ENCODE measurements at places on chromosomes 5 and 9.

GRCh38 chr9:110320651-110321445 is 16.8 kb downstream of the TXNDC8 start:
- no peak for DNase-seq

- DNase-seq, result no peak
Measured at GRCh38 chr5:41071975-41072374, 833 bp upstream of the MROH2B start.

DNA sequence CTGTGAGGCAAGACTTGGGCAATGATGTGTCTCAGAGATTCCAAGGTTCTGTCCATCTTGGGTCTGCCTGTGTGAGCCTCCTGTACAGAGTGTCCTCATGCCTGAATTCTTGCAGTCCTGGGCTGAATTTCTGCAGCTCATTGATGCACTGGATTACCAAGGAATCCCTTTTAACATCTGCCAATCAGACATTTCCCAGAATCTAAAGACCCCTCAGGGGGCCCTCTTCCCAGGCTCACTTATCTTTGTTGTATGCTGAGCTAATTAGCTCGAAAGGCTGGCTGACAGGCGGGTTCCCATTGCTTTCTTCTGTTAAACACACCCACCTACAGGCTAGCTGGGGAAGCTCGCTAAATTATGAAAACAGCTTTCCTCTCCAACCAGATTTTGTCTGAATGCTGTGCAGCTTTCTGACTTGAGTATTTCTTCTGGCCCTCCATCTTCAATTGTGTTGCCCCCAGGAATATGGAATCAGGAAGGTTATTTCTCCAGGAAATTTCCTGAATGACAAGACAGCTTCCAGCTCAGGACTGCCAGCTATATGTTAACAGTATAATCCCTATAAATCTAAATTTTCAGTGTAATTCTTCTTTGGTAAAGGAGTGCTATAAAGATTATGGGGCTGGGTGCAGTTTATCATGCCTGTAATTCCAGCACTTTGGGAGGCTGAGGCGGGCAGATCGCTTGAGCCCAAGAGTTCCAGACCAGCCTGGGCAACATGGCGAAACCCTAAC is at the start of gene LIX1:
Gene LIX1 (minus strand): TSS at position 91 of the 734 bp plus-strand sequence. CDS start 35 bp downstream, at position 56.
- no peak for DNase-seq

DNA sequence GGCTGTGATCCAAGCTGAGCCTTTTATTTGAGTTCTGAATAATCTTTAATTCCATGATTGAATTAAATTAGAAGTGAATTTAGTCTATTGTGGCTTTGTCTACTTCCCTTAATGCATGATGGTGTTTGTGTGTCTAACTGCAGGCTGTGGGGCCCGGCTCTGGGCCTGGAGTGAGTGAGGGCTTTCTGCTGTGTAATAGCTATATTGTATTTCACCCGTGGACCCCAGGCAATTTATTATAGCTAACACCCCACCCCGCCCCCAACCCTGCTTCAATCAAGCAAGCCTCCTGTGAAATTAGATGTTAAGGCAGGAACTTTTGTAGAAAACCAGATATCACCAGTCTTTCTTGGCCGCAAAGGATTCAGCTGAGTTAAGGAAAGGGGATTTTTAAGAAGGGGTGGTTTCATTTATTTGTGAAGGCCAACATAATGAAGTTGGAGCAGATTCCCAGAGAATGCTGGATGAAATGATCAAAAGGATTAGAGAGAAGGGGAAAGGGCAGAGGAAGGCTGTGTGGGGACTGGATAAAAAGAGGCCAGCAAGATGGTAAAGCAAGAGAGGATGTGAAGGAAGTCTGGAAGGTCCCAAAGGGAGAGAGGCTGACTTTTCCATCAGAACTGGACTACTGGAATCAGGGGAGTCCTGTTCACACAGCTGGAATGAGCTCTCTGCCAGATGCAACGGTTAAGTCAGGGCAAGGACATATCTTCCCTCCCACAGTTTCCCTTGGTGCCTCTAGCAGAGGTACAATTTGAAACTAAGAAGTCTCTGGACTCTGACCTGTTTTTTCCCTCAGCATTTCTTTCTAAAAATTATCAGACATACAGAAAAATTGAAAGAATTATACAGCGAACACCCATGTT is 125.3 kb upstream of the SAP30L start:
- no peak for DNase-seq

DNA sequence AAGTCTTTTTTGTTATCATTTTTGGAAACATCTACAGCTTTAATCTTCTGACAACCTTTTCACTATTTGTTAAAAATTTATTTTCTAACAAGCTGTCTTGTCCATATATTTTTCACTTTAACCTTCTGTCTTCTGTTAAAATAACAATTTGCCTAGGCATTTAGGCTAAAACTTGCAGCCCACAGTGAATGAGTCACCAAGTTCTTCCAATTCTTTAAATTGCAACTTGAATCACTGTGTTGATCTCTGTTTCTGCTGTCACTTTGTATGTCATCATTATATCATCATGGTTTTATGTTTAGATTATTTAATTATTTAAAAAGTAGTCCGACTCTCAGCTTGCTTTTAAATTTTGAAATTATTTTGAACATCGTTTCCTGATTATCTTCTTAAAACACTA is 473.8 kb upstream of the PTPRD start:
- DNase-seq, result no peak

DNA sequence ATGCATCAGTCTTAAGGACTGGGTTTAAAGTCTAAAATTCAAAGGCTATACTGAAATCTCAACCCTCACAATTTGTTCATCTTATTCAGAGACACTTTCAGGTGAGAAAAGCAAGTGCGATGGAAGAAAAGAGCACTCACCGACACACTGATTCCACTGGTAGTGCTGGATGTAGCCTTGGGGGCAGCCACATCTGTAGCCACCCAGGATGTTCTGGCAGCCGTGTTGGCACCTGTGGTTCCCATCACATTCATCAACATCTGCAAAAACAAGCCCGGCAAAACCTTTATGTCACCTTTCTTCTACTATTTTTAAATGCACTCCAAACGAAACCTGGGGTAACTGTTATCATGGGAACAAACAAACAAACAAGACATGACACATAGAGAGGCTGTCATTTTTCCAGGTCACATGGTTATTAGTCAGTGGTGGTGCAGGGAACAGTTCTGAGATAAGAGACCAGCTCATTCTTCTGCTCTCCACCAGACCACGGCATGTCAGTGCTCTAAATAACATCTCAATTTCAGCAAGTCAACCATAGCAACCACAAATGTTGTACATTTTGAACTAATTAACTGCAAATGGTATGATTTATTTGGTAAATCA is 188.4 kb downstream of the SLC12A2 start:
- DNase-seq, result no peak

- no peak for DNase-seq
Measured at GRCh38 chr5:4740156-4740555, 400.0 kb upstream of the ADAMTS16 start.

DNA sequence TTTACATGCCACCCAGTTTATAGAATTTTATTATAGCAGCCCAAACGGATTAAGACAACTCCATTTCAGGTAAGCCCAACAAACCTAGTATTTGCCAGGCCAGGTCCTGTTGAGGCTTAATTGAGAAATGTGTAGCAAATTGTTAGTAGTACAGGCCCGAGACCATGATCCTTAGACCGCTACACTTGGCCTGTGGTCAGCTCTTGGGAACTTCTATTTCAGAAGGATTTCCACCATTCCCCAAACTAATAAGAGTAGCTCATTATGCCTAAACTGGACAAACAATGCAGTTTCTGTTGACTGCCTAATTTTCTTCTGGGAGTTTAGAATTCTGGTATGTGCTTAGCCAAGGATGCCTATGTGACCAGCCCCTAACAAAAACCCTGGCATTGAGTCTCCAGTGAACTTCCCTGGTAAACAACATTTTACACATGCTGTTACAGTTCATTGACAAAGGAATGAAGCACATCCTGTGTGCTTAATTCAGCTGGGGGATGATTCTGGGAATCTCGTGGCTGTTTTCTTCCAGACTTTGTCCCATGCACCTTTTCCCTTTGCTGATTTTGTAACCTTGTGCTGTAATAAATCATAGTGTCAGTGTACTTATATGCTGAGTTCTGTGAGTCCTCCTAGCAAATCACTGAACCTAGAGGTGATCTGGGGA is 5.6 kb upstream of the GPX3 start:
- DNase-seq, result no peak

DNA sequence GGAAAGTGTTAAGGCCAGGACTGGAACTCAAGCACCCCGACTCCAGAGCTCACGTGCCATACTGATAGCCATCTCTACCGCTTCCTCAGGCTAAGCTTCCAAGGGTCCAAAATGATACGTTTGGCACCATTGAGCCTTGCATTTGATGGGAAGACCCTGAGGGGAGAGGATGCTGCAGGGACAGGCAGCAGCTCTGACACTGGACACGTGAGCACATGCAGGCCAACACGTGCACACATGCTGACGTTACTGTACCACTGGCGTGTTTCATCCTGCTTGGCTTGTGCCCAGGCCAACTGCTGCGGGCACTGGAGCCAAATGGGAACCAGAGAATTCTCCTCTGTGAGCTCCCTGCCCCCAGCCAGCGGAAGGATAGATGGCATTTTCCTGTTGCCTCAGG is 5.2 kb downstream of the FAT2 start:
- no peak for DNase-seq

DNA sequence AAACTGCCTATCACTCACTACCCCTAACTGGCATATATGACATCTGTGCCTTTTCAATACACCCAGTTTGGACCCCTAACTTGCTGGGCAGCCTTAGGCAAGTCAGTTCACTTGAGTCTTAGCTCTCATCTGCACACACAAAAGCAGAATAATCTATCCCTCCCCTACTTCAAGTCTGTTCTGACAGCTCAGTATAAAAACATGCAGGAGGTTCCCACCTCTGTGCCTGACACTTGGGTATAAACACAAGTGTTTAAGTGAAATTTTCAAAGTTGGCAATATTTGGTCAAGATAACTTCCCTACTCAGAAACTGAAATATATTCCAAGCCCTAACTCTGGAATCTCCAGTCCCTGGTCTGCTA is 12.6 kb downstream of the HNRNPH1 start:
- no peak for DNase-seq

DNA sequence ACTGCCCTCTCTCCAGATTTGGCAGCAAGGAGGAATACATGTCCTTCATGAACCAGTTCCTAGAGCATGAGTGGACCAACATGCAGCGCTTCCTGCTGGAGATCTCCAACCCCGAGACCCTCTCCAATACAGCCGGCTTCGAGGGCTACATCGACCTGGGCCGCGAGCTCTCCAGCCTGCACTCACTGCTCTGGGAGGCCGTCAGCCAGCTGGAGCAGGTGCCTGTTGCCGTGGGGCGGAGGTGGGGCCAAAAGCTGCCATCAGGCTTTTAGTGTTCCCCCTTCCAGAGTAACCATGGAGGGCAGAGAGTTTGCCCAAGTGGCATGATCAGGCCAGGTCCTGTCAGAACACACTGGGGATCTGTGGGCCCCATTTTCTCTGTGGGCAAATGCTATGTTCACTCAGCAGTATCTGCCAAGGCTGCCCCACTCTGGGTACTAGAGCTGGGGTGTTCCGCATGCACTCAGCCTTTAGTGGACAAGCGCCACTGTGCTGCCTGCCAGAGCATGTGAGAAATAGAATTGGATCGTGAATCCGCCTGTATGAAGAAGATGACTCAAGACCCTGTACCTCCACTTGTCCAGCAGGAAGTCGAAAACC is 117.1 kb downstream of the DAB2IP start:
- DNase-seq, result no peak

- no peak for DNase-seq
Measured at GRCh38 chr5:137741718-137742117, 5.8 kb upstream of the KLHL3 start.

- DNase-seq, result no peak
Measured at GRCh38 chr5:53730943-53731342, 170.5 kb downstream of the NDUFS4 start.

GRCh38 chr5:151598984-151599383 is 7.9 kb upstream of the FAT2 start:
- no peak for DNase-seq

- no peak for DNase-seq
Measured at GRCh38 chr5:159759791-159760290, 156.4 kb upstream of the ADRA1B start.

DNA sequence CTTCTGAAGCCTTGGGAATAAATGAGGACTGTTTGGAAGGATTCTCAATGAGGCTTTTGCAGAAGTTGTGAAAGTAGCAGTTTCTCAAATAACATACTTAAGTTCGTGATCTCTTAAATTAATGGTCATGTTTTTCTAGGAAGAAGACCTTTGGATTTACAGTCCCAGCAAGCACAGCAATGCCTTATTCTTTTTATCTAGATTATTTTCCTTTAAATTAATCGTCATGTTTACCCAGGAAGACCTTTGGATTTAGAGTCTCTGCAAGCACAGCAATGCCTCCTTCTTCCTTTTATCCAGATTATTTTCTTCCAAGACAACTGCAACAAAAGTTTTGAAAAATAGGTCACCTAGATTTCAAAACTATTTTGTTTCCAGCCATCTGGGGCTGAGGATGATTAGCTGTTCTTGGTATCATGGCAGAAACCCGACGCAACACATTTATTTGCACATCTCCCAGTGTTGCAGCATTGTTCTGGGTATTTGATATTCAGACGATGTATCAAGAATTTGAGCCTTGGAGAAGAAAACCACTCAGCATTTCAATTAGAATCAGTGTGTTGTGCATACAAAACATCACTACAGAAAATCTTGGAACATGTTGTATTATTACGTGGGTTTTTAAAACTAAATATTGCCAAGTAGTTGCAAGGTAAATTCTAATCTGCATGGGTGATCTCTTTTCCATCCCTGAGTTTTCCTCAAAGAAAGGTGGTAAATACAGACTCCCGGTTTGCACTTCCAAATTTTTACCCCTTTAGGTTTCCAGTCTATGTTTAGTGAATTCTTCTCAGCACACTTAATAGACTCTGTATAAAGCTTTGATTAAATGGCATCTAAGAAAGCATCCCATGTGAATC is 50.9 kb downstream of the JAKMIP2 start:
- DNase-seq, result no peak

- DNase-seq, result no peak
Measured at GRCh38 chr5:113390224-113390623, 44.6 kb downstream of the TSSK1B start.

DNA sequence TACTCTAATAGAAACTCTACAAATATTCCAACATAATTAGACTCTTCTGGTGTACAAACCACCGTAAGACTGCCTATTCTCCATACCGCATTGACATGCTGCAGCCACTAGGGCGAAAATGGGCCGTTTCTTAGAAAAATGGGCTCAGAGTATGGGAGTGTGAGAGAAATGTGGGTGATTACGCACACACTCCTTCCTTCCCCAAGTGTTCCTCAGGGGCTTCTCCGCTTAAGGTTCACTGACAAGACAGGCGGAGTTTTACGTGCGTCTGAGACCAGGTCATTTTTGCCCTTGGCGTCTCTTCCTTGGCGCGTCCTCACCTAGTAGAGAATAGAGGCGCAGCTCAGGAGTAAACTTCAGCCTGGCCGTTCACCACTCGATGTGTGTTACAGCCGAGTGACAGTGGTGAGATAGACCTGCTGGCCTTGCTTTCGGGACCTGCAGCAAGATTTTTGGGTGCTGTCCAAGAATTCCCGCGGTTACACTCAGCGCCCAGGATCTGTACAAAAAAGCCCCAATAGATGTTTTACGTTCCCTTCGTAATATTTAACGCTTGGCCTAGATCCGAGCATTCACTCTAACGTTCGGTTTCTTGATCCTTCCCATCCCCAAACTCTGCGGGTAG is 1.8 kb upstream of the NTRK2 start:
- no peak for DNase-seq

All from stimulated activated effector memory CD8-positive, alpha-beta T cell treated with anti-CD3 and anti-CD28 coated beads, Interleukin-12 subunit alpha, Interleukin-12 subunit beta, amount 100 ng/mL, for 72 hours (primary cell).